ENCODE measurements at places on chromosomes 7 and 10.

- DNase-seq, result no peak
Observed at GRCh38 chr10:103510046-103510685, 16.7 kb downstream of the NEURL1 start.

- DNase-seq, result no peak
Observed at GRCh38 chr10:119713744-119714483, 11.9 kb upstream of the INPP5F start.

- no peak for DNase-seq
Observed at GRCh38 chr7:84982199-84982598, 204.7 kb downstream of the SEMA3D start.

DNA sequence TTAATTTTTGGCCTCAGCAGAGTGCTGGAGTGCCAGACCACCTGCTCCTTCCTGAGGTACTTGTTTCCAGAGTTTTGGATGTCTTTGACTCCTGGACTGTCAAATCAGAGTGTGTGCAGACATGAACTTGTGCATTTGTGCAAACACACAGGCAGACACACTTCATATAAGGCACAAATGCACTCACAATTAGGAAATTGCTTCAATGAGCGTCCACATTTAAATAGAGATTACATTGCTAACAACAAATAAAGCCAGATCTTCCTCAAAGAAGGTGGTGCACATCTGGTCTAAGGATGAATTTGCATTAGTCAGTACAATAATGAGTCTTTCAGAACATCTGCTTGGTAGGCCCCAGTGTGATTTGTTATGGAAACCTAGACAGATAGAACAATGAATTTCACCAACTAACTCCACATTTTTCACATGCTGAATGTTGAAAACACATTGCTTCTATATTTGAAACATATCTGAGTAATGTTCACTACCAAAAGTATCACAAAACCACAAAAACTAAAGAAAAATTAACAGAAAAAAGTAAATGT is 266.7 kb upstream of the INHBA start:
- DNase-seq, result no peak

DNA sequence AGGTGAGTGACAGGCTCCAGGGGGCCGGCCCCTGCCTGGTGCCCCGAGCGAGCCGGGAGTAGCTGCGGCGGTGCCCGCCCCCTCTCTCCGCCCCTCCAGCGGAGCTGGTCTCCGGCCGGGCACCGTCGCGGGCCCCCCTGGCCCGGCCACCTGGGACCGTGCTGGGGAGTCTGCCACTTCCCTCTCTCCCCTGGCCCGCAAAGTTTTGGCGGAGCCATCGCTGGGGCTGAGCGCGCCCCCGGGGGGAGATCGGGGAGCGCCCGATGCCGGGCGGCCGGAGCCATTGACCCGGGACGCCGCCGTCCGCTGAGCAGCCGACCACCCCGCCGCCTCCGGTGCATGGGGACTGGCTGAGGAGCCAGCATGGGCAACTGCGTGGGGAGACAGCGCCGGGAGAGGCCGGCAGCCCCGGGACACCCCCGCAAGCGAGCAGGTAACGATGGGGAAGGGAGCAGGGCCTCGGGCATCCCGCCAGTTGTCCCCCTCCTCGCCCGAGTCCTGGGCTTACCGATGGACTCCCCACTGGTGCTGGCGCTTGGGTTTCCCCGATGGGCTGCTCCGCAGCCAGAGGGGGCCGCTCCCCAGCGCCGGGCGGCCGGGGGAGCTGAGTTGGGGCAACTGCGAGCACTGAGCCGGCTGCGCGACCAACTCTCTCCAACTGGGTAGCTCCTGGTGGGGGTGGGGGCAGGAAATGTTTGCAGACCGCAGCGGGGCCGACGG is at the start of gene UBTD1:
Gene UBTD1 (plus strand): TSS at position 84 of the 720 bp plus-strand sequence. CDS start 280 bp downstream, at position 364.
- DNase-seq, result peak; percentile 32

GRCh38 chr7:100693312-100694097 is 545 bp downstream of the GIGYF1 start:
- no peak for DNase-seq

DNA sequence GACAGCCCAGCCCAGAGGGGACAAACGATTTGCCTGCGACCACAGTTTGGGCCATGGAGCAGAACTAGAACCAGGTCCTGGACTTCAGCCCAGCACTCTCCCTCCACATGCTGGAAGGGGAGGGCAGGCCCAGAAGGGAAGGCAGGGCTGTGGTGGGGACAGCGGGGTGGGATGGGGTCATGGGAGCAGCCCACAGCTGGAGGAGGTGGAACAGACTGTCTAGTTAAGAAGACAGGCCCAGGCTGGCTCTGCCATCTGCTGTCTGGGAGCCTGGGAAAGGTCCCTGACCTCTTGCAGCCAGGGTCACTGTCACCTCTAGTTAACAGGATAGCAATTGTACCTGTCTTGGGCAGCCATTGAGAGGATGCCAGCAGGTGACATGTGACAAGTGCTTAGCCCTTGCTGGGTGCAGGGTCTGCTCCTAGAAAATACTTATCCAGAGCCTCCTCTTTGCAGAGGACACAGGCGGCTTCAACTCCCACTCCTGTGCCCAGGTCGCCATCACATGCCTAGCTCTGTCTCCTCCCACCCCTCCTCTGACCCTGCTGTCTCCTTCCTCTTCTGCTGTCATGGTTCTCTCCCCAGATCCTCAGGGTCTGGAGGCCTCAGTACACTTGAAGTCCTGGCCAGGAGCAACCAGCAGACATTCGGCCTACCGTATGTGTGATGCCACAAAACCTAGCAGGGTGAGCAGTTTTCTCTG is 37.0 kb upstream of the CHST15 start:
- no peak for DNase-seq

- DNase-seq, result no peak
Observed at GRCh38 chr7:21367537-21367936, 60.3 kb upstream of the SP4 start.

GRCh38 chr7:35723011-35723410 is 28.1 kb upstream of the HERPUD2 start:
- no peak for DNase-seq

DNA sequence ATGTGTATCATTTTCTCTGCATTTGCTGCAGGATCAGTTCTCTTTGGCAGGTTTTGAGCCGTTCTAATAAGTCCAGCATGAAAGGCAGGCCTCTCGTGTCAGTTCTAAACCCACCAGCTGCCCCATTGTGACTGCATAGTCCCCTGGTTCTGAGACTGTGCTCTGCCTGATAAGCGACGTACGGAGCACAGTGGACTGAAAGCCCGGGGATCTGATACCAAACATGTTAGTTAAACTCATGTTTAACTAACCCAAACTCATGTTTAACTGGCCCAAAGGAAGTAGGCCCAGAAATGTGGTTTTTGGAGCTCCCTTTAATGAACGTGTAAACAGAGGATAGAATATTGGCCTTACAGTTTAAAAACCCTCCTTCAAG is 98.0 kb upstream of the PDCD4 start:
- no peak for DNase-seq

- DNase-seq, result no peak
Observed at GRCh38 chr7:42180806-42181205, 56.2 kb downstream of the GLI3 start.

DNA sequence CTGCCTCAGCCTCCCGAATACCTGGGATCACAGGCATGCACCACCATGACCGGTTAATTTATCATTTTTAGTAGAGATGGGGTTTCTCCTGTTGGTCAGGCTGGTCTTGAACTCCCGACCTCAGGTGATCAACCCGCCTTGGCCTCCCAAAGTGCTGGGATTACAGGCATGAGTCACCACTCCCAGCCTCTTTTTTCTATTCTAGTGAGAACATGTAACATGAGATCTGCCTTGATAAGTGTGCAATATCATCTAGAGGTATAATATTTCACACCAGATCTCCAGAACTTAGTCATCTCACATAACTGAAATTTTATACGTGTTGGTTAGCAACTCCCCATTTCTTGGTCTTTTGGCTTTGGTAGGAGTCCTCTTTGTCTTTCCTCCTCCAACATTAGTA is 656.9 kb downstream of the CNTNAP2 start:
- DNase-seq, result no peak

- DNase-seq, result no peak
Observed at GRCh38 chr10:26215396-26215934, 1.1 kb upstream of the GAD2 start.

DNA sequence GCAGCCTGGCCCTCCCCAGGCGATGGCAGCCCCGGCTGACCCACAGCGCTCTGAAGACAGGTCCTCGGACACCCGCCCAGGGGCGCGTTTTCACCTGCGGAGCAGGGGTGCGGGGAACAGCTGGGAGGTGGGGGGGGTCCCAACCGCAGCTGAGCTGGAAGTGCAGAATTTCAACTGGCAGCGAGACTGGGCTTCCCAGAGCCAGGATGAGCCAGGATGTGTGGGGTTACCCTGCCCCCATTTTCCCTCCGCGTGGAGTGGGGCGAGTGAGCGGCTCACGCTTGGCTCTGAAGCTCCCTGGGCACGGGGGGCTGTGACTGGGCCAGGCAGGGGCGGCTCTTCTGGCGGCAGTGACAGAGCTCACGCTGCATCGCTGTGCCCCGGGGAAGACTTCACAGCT is 70.2 kb downstream of the DNAJB6 start:
- no peak for DNase-seq

- no peak for DNase-seq
Observed at GRCh38 chr10:63703740-63704345, 182.6 kb downstream of the REEP3 start.

Measured in stimulated activated CD4-positive, alpha-beta T cell treated with anti-CD3 and anti-CD28 coated beads, Interleukin-4, amount 100 ng/mL, for 1 hour (primary cell).